ENCODE measurements at places on chromosomes 7 and 10. TPM values are rescaled to one million over a fixed set of nuclear protein-coding genes. Genes with fewer than 3 reads are reported as not detected.

Gene CNTNAP2
- 4.1 TPM for total RNA-seq

Gene FZD1
- total RNA-seq, result 12.9 TPM

DNA sequence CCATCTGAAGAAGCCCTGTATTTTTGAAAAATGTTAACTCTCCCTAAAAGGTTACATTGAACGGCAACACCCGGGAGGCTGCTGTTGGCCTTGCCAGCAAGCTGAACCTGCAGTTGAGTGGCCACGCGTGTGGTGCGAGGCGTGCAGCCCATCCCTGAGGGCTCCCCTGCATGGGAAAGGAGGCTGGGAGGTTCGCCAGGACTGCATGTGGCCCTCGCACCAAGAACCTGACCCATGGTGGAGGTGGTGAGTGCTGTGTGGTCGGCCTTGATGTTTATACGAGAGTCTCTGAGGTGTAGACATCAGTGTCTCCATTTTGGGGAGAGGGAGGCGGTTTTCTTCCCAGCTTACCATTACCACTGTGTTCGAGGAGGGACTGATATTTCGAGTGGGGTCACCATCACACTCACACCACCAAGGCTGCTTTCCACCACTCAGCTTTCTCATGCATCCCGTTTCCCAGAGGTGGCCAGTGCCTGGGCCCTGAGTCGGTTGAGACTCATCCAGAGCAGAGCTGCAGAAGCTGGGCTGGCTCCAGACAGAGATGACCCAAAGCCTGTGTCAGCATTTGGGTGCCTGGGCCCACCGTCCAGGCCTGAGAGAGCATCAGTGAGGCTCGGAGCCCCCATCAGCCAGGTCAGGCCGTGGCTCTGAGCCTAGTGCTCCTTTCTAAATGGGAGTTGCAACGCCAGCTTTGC, 222.6 kb downstream of the EBF3 start:
- no peak for DNase-seq
- H3K4me1 ChIP-seq, result no peaks in the 10 kb centered on the region
- no peaks in the 10 kb centered on the region for H3K27me3 ChIP-seq
- no peak overlapping the region for H3K4me3 ChIP-seq

DNA sequence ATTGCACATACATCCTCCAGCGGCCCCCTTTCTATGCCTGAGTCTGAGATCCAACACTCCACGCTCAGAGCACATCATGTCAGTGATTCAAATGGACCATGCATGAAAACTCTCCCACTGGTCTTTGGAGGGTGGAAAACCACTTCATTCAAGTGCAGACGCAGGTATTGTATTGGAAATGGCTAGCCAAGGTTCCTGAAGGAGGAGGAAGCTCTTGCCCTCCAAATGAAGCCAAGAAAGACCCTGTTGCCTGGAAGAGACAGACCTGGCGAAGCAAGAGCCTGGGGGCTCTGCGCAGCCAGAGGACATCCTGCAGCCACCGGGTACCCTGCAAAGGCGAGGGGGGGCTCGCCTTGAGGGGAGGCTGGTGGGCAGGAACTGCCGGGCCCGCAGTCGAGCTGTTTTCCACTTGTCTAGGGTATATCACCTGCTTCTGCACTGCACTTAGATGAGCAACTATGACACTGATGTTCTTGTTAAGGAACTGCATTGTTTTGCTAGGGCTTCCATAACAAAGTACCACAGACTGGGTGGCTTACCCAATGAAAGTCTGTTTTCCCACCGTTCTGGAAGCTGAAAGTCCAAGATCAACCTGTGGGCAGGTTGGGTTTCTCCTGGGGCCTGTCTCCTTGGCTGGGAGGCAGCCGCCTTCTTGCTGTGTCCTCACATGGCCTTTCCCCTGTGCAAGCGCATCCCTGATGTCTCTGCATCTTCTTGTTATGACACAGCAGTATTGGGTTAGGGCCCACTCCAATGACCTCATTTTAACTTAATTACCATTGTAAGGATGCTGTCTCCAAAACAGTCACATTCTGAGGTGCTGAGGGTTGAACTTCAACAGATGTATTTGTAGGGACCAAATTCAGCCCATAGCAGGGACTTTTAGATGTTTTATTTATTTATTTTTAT, 233.4 kb downstream of the ARHGAP12 start:
- H3K36me3 ChIP-seq, result no peaks in the 10 kb centered on the region
- H3K27ac ChIP-seq, result no peak overlapping the region
- no peaks in the 10 kb centered on the region for H3K27me3 ChIP-seq
- no peak for DNase-seq
- H3K4me1 ChIP-seq, result peaks cover 23% of the 10 kb centered on the region
- no peak overlapping the region for H3K4me3 ChIP-seq

- peak; percentile 77 for DNase-seq
- peaks cover 21% of the 10 kb centered on the region for H3K36me3 ChIP-seq
- H3K27me3 ChIP-seq, result no peaks in the 10 kb centered on the region
- no peak overlapping the region for H3K4me3 ChIP-seq
These were observed 4.1 kb upstream of the TAS2R5 start for GRCh38 chr7:141785706-141786552.

GRCh38 chr10:79312601-79313187, 34.6 kb upstream of the PPIF start:
- no peak overlapping the region for H3K27ac ChIP-seq
- no peak for DNase-seq
- H3K4me1 ChIP-seq, result peaks cover 9% of the 10 kb centered on the region
- no peaks in the 10 kb centered on the region for H3K27me3 ChIP-seq
- H3K36me3 ChIP-seq, result peaks cover 82% of the 10 kb centered on the region

GRCh38 chr10:126683466-126683865, 13.0 kb upstream of the C10orf90 start:
- no peak for DNase-seq
- no peaks in the 10 kb centered on the region for H3K36me3 ChIP-seq
- H3K4me1 ChIP-seq, result no peaks in the 10 kb centered on the region

DNA sequence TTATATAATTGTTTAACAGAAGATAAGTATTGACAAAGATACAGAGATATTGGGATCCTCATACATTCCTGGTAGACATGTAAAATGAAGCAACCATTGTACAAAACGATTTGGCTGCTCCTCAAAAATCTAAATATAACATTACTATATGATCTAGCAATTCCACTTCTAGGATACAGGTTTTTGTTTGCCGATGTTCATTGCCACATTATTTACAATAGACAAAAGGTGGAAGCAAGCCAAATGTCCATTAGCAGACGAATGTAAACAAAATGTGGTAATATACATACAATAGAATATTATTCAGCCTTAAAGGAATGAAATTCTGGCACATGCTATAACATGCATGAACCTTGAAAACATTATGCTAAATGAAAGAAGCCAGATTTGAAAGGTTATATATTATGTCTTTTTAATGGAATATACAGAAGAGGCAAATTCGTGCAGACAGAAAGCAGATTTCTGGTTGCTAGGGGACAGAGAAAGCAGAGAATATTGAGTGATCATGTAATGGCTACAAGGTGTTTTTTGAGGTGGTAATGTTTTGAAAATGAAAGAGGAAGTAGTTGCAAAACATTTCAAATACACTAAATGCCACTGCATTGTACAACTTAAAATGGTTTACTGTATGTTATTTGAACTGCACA, 44.9 kb downstream of the POLR1F start:
- peak; percentile 46 for DNase-seq
- H3K36me3 ChIP-seq, result no peaks in the 10 kb centered on the region
- no peak overlapping the region for H3K27ac ChIP-seq
- no peak overlapping the region for H3K4me3 ChIP-seq
- no peaks in the 10 kb centered on the region for H3K27me3 ChIP-seq

GRCh38 chr7:99105756-99106155, 38.2 kb downstream of the SMURF1 start:
- no peaks in the 10 kb centered on the region for H3K27me3 ChIP-seq
- peaks cover 92% of the 10 kb centered on the region for H3K4me1 ChIP-seq
- no peak for DNase-seq
- no peak overlapping the region for H3K27ac ChIP-seq
- no peak overlapping the region for H3K4me3 ChIP-seq

DNA sequence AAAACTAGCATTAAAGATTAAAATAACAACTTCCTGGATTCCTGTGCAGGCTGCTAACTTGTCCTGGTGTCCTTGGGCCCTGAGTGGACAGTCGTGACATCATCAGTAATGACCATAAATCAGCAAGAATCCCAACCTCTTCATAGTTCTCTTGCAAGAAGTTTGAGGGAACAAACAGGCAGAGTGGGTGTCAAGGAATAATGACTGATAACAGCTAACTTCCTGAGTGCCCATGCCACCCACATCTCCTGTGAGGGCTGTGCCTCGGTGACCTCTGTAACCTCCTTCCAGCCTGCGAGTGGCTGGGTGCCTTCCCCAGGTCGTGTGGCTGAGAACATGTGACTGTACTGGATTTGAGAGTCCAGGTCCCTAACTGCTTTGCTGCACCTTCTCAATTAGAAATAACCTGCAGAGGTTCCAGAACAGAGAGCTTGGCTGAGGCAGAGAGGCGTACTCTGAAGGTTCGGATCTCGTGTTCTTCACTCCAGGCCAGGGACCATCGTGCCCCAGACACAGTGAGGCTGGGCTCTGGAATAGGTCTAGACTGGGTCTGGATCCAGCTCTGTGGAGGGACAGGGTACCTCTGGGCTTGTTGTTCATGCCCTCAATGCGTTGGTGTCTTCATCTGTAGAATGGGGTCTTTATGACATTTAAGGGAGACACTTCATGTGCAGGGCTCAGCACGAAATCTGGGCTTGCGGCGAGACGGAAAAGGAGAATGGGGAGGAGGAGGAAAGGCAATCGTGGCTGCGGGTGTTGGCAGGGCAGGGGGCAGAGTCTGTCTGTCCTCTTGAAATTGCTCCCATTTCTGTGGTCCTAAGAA, 313.1 kb upstream of the ZNF32 start:
- H3K36me3 ChIP-seq, result no peaks in the 10 kb centered on the region
- H3K4me3 ChIP-seq, result no peak overlapping the region
- DNase-seq, result no peak
- peak overlapping the region; percentile 9 for H3K27ac ChIP-seq

- H3K27me3 ChIP-seq, result no peaks in the 10 kb centered on the region
- DNase-seq, result no peak
- H3K4me1 ChIP-seq, result peaks cover 16% of the 10 kb centered on the region
These were observed 61.3 kb downstream of the CD36 start for GRCh38 chr7:80699721-80700256.

DNA sequence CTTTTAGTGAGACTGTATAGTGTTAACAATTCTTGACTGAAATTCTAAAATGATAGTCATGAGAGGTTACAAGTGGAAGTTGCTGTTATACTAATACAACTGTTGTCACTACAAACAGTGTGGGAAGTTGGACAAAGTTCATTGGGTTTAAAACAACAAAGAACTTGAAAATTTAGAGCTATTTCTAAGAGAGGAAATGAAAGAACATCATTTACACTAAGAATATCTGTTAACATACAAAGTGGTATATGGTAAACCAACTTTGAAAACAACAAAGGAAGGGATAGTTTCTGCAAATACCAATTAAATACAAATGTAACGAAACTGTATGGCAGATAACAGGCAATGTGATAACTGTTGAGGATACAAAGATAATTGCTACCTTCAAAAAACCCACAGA, 11.6 kb downstream of the MTPN start:
- H3K36me3 ChIP-seq, result no peaks in the 10 kb centered on the region
- no peak overlapping the region for H3K4me3 ChIP-seq
- H3K27me3 ChIP-seq, result no peaks in the 10 kb centered on the region
- no peak for DNase-seq

DNA sequence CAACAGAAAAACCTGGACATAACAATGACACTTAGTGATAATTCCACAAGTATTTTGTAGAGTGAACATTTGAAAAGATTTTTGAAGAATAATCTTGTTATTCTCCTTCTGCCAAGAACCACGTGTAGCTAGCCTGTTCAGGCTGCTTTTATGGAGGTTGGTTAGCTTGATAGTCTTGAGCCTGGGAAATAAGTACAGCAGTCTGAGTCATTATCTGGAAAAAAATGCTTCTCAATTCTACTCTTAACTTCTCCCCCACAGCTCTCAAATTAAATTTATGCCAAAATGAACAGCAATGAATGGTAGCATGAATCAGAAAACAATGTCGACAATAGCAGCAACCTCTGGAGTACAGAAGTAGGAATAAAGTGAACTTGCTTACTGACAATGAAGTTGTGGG, 63.2 kb downstream of the GPR37 start:
- DNase-seq, result no peak
- H3K36me3 ChIP-seq, result no peaks in the 10 kb centered on the region

All from stomach (tissue), 19 donors.